ENCODE measurements at places on chromosomes 3 and 15. TPM values are rescaled to one million over a fixed set of nuclear protein-coding genes. Genes with fewer than 3 reads are reported as not detected.

DNA sequence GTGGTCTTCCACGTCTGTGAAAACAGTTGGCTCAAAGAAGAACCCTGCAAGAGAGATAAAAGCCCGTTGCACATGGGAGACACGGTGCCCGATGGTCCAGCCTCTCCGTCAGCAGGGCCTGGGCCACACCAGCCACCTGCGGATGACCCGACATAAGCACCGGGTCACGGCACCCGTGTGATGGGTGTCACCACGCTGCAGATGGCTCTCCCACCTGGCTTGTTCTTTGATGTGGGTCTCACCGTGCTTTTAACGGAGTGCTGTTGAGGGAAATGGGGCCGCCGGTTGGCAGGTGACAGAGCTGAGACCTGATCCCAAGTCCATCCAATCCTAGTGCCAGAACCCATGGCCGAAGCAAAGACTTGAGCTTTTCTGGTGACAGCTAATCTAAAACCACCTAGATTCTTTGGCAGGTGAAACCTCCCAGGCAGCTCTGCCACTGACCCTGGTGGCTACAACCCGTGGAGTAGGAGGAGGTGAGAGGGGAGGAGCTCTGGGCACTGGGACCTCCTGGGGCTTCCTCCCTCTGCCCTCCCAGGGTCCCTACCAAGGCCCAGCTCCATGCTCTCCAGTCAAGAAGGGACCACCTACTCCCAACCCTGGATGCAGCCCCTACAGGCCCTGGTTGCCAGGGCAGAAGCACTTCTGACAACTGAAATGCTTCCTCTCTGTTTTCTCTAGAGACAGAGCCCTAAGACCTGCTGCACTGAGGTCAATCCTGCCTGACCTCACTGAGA, 23.4 kb upstream of the SLC41A3 start:
- no peaks in the 10 kb centered on the region for H3K4me1 ChIP-seq
- H3K27me3 ChIP-seq: no peaks in the 10 kb centered on the region
- H3K4me3 ChIP-seq: no peak overlapping the region

DNA sequence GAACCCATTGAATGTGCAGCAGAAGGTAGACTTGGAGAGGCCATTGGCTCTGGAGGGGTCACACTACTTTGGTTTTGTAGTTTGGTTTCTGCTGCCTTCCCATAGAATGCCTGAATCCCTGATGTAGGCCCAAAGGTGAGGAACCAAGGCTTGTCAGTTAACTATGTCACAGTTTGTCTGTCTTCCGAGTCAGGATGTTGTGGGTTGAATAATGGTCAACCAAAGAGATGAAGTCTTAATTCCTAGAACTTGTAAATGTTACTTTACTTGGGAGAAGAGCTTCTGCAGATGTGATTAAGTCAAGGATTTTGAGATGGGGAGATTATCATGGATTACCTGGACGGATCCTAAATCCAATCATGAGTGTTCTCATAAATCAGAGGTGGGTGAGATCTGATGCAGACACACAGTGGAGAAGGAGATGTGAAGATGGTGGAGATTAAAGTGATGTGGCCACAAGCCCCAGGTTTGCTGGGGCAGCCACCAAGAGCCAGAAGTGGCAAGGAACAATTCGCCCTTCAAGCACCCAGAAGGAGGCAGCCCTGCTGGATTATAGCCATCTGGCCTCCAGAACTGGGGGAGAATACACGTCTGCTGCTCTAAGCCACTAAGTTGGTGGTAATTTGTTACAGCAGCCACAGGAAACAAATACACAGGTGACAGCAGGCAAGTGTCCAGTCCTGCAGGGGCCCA, 2.3 kb upstream of the CCR8 start:
- H3K36me3 ChIP-seq: peaks cover 8% of the 10 kb centered on the region
- DNase-seq: no peak
- H3K27me3 ChIP-seq: no peaks in the 10 kb centered on the region
- peak overlapping the region; percentile 75 for H3K27ac ChIP-seq
- H3K4me1 ChIP-seq: peaks cover 78% of the 10 kb centered on the region
- peak overlapping the region; percentile 39 for H3K4me3 ChIP-seq

DNA sequence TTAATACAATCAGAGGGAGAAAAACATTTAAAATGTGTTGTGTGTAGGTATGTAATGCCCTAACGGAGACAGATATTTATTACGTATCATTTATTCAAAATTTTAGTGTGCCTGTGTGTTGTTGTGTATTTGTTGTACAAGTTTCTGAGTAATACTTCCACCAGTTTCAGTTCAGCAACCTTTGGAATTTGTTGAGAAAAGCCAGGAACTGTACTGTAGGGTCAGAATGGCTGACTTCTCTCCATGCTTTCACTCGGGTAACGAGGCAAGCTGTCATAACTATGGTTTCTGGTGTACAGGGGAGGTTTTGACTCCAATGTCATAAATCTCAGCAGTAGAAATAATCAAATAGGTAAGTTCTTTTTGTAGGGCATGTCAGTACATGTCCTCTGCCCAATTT, 23.8 kb upstream of the CNTN6 start:
- H3K36me3 ChIP-seq: no peaks in the 10 kb centered on the region
- no peaks in the 10 kb centered on the region for H3K4me1 ChIP-seq
- no peak overlapping the region for H3K27ac ChIP-seq
- H3K27me3 ChIP-seq: no peaks in the 10 kb centered on the region

- no peak overlapping the region for H3K4me3 ChIP-seq
- no peak for DNase-seq
- H3K36me3 ChIP-seq: no peaks in the 10 kb centered on the region
- H3K4me1 ChIP-seq: no peaks in the 10 kb centered on the region
- peaks cover 24% of the 10 kb centered on the region for H3K27me3 ChIP-seq
Measured at GRCh38 chr15:29835301-29835700, 13.0 kb upstream of the TJP1 start.

DNA sequence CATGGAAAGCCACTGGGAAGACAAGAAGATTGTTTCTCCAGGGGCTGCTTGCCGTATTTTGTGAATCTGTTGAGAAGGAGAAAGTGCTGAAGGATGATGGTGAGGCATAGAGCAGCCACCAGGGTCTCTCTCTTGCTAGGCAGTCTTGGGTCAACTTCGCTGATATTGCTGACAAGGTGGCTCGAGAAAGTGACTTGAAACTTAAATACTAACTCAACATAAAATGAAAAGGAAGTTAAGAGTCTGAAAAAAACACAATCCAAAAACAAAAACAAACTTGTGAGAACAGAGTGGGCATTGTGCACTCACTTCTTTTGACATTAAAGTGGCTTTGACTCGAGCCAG, 90.1 kb downstream of the CHST2 start:
- H3K4me3 ChIP-seq: no peak overlapping the region
- H3K36me3 ChIP-seq: no peaks in the 10 kb centered on the region
- H3K27me3 ChIP-seq: no peaks in the 10 kb centered on the region
- H3K27ac ChIP-seq: no peak overlapping the region

DNA sequence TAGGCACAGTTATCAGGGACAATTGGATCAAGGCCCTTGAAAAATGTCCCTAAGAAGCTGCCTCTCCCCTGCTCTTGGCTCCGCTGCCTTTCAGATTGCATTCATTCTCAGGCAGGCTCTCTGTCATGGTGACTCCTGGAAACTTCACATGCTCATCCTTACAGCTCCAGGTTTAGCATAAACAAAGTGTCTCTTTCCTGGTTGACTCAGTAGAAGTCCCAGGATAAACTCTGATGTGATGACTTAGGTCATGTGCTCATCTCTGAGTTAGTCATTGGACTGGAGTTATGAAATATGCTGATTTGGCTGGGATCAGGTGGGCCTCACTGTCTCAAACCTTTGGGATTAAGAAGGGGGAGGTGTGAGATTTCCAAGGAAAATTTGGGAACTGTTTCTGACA, 243.8 kb downstream of the ZNF621 start:
- peaks cover 5% of the 10 kb centered on the region for H3K27me3 ChIP-seq
- no peaks in the 10 kb centered on the region for H3K36me3 ChIP-seq
- H3K4me3 ChIP-seq: no peak overlapping the region
- DNase-seq: no peak

GRCh38 chr3:58697561-58697960, 31.0 kb upstream of the FAM3D start:
- H3K4me3 ChIP-seq: no peak overlapping the region
- peaks cover 2% of the 10 kb centered on the region for H3K36me3 ChIP-seq
- H3K4me1 ChIP-seq: peaks cover 27% of the 10 kb centered on the region
- H3K27me3 ChIP-seq: peaks cover 6% of the 10 kb centered on the region
- no peak overlapping the region for H3K27ac ChIP-seq
- no peak for DNase-seq

DNA sequence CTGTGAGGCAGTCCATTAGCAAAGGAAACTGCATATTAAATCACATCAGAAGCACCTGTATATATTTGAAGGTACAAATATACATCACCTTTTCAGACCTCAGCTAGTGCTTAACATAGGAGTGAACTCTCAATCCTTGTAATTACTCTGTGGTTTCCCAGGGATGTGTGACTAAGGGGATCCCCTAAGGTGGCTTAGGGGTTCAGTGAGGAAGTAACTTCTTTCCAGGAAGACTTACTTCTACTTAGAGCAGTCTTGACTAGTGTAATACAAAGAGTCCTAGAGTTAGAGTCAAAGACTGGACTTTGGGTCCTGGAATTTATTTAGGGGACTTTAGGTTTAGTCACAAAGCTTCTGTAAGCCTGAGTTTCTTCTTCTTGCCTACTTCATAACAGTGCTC, 8.7 kb upstream of the SUMF1 start:
- peaks cover 23% of the 10 kb centered on the region for H3K27me3 ChIP-seq
- no peak for DNase-seq
- no peak overlapping the region for H3K27ac ChIP-seq
- no peaks in the 10 kb centered on the region for H3K36me3 ChIP-seq

GRCh38 chr15:92981333-92981732, 81.2 kb downstream of the CHD2 start:
- peaks cover 35% of the 10 kb centered on the region for H3K36me3 ChIP-seq
- H3K4me3 ChIP-seq: no peak overlapping the region
- no peak overlapping the region for H3K27ac ChIP-seq
- no peak for DNase-seq
- H3K27me3 ChIP-seq: no peaks in the 10 kb centered on the region

DNA sequence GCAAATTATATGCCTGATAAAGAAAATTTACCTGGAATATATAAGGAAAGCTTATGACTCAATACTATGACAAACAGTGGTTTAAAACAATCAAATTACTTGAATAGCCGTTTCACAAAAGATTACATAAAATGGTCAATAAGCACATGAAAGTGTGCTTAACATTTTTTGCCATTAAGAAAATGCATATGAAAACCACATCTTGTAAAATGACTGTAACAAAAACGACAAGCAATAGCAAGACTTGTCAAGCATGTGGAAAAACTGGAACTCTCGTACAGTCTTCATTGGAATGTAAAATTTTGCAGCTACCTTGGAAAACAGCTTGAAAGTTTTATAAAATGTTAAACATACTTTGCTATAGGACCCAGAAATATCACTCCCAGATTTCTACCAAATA, 1110.3 kb downstream of the NAALADL2 start:
- H3K27me3 ChIP-seq: no peaks in the 10 kb centered on the region
- no peak overlapping the region for H3K4me3 ChIP-seq
- no peaks in the 10 kb centered on the region for H3K4me1 ChIP-seq
- DNase-seq: no peak
- H3K36me3 ChIP-seq: no peaks in the 10 kb centered on the region

GRCh38 chr15:64847016-64847415, 5.3 kb downstream of the PLEKHO2 start:
- H3K27ac ChIP-seq: peak overlapping the region; percentile 56
- H3K36me3 ChIP-seq: peaks cover 28% of the 10 kb centered on the region
- H3K4me1 ChIP-seq: peaks cover 68% of the 10 kb centered on the region
- no peaks in the 10 kb centered on the region for H3K27me3 ChIP-seq
- H3K4me3 ChIP-seq: no peak overlapping the region

The DYNC1LI1 gene
- 35.9 TPM for total RNA-seq

DNA sequence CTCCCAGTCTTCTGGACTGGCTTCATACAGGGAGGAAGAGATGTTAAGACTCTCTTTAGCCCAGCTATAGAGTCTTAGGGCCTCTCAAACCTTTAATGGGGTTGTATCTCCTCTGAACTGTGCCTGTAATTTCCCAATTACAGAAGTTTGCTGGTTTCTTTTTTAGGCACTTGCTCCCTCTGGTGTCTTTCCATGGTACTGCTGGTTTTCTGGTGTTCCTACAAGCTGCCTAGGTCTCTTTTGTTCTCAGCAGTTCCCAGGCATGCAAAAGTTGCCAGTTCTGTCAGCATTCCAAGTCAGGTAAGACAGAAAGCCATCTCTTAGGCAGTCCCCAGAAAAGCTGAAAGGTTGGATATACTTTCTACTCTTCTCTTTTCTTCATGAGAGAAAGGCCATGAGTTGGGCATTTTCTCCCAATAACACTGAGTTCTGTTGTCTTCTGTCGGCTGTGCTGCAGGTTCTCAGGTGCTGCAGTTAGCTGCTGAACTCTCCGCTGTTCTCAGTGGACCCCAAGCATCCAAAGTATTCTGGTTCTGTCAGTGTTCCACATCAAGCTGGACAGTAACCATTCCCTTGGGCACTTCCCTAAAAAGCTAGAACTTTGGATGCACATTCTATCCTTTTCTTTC, 54.4 kb upstream of the EHHADH start:
- no peak overlapping the region for H3K27ac ChIP-seq
- H3K4me1 ChIP-seq: peaks cover 4% of the 10 kb centered on the region
- peak; percentile 27 for DNase-seq
- no peaks in the 10 kb centered on the region for H3K27me3 ChIP-seq
